Dermis lymphatic vessel endothelial cell (primary cell): ENCODE measurements at places on chromosomes 11 and 22. TPM values are rescaled to one million over a fixed set of nuclear protein-coding genes. Genes with fewer than 3 reads are reported as not detected.

TIGD3 gene
- total RNA-seq: 0.09 and 0.22 TPM in 2 replicates

CASTOR1 gene
- total RNA-seq: 7.5 and 8.1 TPM in 2 replicates

CNTF gene
- 1.5 and 1.6 TPM in 2 replicates for total RNA-seq

CSRP3 gene
- not detected in 2 replicates for total RNA-seq

STK33 gene
- 0.76 and 1.4 TPM in 2 replicates for total RNA-seq

DBX1 gene
- total RNA-seq: not detected in 2 replicates

P2RY6 gene
- total RNA-seq: 0.11 and 0.17 TPM in 2 replicates

DAGLA gene
- 1.6 and 1.7 TPM in 2 replicates for total RNA-seq

PISD gene
- 23.6 and 24.2 TPM in 2 replicates for total RNA-seq

ADAMTS8 gene
- not detected in 2 replicates for total RNA-seq

VSIG2 gene
- total RNA-seq: under 0.01 and 0.09 TPM in 2 replicates

RIC3 gene
- total RNA-seq: not detected in 2 replicates

PHETA2 gene
- total RNA-seq: 23.1 and 26.2 TPM in 2 replicates

MS4A8 gene
- not detected in 2 replicates for total RNA-seq

FBLN1 gene
- total RNA-seq: 0.09 and 0.22 TPM in 2 replicates

CLTCL1 gene
- total RNA-seq: 3.1 and 3.4 TPM in 2 replicates

IL17REL gene
- under 0.01 TPM in 1 of 2 replicates, not detected in the other for total RNA-seq

SMTNL1 gene
- not detected in 2 replicates for total RNA-seq

MRPL23 gene
- 4.1 and 65.3 TPM in 2 replicates for total RNA-seq

ADM2 gene
- 0.09 and 0.11 TPM in 2 replicates for total RNA-seq

COA4 gene
- 39.1 and 42.5 TPM in 2 replicates for total RNA-seq
